ENCODE measurements at places on chromosomes 2 and 18. TPM values are rescaled to one million over a fixed set of nuclear protein-coding genes. Genes with fewer than 3 reads are reported as not detected.

GRCh38 chr2:24618144-24618543, 127.1 kb downstream of the NCOA1 start:
- no peak overlapping the region for H3K4me3 ChIP-seq
- DNase-seq: peak; percentile 70
- H3K27me3 ChIP-seq: no peaks in the 10 kb centered on the region
- peaks cover 9% of the 10 kb centered on the region for H3K36me3 ChIP-seq

DNA sequence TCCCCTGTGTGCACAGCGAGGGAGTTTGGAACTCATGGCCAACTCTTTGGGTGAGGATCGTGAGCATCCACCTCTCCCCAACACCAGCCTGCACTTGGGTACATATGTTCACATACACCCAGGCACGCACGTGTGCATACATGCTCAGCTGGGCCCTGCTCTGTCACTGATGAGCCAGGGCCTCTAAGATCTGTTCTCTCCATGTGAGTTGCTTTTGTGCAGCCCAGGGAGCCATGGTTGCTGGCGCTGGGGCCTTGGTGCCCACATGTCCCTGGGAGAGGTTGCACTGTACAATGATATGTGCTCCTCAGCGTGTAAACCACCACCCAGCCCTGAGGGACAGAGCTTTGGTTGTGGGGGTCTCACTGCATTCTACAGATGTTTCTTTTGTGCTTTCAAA, 44.1 kb downstream of the KLHL29 start:
- H3K27ac ChIP-seq: no peak overlapping the region
- no peaks in the 10 kb centered on the region for H3K36me3 ChIP-seq
- H3K4me3 ChIP-seq: no peak overlapping the region
- H3K4me1 ChIP-seq: peaks cover 37% of the 10 kb centered on the region
- H3K27me3 ChIP-seq: no peaks in the 10 kb centered on the region
- DNase-seq: no peak

DNA sequence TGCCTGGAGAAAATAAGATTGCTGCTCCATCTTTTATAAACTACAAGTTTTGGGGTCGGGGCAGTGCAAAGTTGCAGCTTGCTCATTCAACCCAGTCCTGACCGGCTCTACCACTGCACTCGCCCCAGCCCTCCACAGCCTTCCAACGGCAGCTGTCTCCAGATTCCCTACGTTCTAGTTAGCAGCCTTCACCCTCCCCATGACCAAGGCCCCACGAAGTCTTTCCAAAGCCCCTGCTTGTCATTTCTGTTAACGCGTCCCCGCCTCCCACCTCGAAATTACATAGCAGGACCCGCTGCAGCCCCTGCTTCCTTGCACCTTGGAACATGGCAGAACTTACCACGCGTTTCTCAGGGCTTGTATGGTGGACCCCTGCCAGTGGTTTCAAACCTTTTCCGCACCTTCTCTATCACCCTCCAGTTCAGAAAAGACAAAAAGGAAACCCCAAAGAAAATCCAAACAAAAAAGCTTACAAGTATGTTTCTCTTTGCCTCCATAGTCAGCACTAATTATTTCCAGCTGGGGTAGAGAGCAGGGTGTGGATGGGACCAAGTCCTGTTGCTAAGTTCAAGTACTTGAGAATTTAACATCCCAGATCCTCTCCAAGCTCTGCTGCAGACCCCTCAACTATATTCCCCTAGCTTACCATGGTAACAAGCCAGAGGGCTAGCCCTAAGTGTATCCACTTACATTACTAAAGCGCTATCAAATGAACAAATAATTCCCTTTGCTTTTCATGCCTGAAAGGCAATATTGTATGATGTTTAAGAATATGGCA, 161.5 kb downstream of the TGIF1 start:
- peak; percentile 83 for DNase-seq
- H3K4me1 ChIP-seq: peaks cover 23% of the 10 kb centered on the region
- no peaks in the 10 kb centered on the region for H3K27me3 ChIP-seq
- H3K27ac ChIP-seq: peak overlapping the region; percentile 59
- no peaks in the 10 kb centered on the region for H3K36me3 ChIP-seq
- peak overlapping the region; percentile 15 for H3K4me3 ChIP-seq

GRCh38 chr2:165985120-165985519, 31.5 kb upstream of the TTC21B start:
- no peak overlapping the region for H3K27ac ChIP-seq
- H3K4me1 ChIP-seq: no peaks in the 10 kb centered on the region
- H3K36me3 ChIP-seq: no peaks in the 10 kb centered on the region
- no peak for DNase-seq
- no peak overlapping the region for H3K4me3 ChIP-seq
- no peaks in the 10 kb centered on the region for H3K27me3 ChIP-seq

GRCh38 chr2:160472839-160473251, 20.8 kb downstream of the RBMS1 start:
- peaks cover 3% of the 10 kb centered on the region for H3K4me1 ChIP-seq
- no peak overlapping the region for H3K4me3 ChIP-seq
- H3K27ac ChIP-seq: no peak overlapping the region

GRCh38 chr2:195820373-195820772, 163.3 kb downstream of the SLC39A10 start:
- H3K27ac ChIP-seq: no peak overlapping the region
- no peak for DNase-seq
- no peaks in the 10 kb centered on the region for H3K27me3 ChIP-seq
- no peaks in the 10 kb centered on the region for H3K4me1 ChIP-seq
- no peaks in the 10 kb centered on the region for H3K36me3 ChIP-seq

GRCh38 chr2:237222178-237222577, 136.5 kb downstream of the COPS8 start:
- H3K4me3 ChIP-seq: no peak overlapping the region
- H3K36me3 ChIP-seq: no peaks in the 10 kb centered on the region
- peaks cover 24% of the 10 kb centered on the region for H3K4me1 ChIP-seq

- peaks cover 35% of the 10 kb centered on the region for H3K36me3 ChIP-seq
- H3K27ac ChIP-seq: peak overlapping the region; percentile 1
- no peaks in the 10 kb centered on the region for H3K27me3 ChIP-seq
- no peak for DNase-seq
These were observed 21.9 kb downstream of the PLEKHB2 start for GRCh38 chr2:131127076-131127475.

DNA sequence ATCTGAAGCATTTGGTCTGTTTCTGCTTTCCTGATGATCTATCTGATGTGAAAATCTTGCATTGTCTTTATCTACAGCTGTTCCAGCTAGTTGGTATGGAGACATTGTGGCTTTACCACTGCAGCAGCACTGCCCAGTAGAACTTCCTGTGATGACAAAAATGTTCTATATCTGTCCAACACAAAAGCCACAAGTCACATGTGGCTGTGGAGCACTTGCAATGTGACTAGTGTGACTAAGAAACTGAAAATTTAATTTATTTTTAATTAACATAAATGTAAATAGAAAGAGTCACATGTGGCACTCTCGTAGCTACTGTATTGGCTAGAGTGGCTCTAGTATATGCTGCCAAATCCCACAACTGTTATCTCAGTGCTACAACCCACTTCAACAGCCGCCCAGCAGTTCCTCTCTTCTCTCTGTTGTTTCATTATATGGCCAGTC, 425.7 kb downstream of the SETBP1 start:
- no peak overlapping the region for H3K4me3 ChIP-seq
- no peaks in the 10 kb centered on the region for H3K4me1 ChIP-seq
- H3K36me3 ChIP-seq: no peaks in the 10 kb centered on the region
- H3K27ac ChIP-seq: no peak overlapping the region
- DNase-seq: peak; percentile 63
- H3K27me3 ChIP-seq: no peaks in the 10 kb centered on the region

DNA sequence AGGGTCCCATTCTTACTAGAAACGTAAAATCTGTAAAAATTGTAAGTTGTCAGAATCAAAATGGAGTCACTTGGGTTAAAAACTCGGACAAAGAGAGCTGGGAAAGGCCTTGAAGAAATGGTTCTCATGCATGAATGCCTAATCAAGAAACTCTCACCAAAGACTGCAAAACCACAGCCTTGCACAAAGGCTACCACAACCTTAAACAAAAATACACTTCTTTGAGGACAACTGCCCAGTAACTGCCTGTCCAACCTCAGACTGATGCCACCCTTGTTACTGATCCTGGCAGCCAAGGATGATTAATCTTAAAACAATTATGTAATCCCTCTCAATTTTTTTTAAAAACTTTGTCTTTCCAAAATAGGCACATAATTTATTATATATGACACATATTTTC, 299.3 kb downstream of the CCDC85A start:
- no peaks in the 10 kb centered on the region for H3K27me3 ChIP-seq
- DNase-seq: no peak
- no peak overlapping the region for H3K27ac ChIP-seq
- no peaks in the 10 kb centered on the region for H3K36me3 ChIP-seq

GRCh38 chr18:44536046-44536445, 144.6 kb upstream of the SETBP1 start:
- H3K27me3 ChIP-seq: no peaks in the 10 kb centered on the region
- DNase-seq: peak; percentile 98
- no peak overlapping the region for H3K4me3 ChIP-seq
- peaks cover 5% of the 10 kb centered on the region for H3K4me1 ChIP-seq

Gene ZNF2
- 8.2 TPM for total RNA-seq

Gene SPATA3
- total RNA-seq: not detected

Gene POMC
- total RNA-seq: 3.5 TPM

Gene LPIN2
- total RNA-seq: 15.7 TPM

Gene PSD4
- total RNA-seq: 1.6 TPM

All from muscle of leg (tissue), 16 donors.